ENCODE measurements at places on chromosomes 1 and 21.
A peak's percentile ranks its signal among the peaks of the same experiment; 100 is the strongest.

DNA sequence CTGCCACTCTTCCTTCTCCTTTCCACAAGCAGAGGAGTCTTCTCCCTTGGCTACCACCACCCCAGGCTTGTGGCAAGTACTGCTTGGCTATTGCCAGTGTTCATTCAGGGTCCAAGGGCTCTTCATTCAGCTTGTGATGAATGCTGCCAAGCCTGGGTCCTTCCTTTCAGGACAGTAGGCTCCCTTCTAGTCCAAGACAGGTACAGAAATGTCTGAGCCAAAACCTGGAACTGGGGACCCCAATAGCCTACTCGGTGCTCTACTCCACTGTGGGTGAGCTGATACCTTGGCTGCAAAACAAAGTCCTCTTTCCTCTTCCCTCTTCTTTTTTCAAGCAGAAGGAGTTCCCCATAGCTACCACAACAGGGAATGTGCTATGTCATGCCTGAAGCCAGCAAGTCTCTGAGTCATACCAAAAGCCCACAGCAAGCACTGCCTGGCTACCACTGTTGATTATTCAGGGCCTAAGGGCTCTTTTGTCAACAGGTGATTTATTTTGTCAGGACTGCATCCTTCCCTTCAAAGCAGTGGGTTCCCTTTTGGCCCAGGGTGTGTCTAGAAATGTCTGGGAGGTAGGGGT lies 268.9 kb downstream of the HHAT start:
- peak; percentile 65 for DNase-seq

- no peak for DNase-seq
These were observed 14.3 kb downstream of the KCNC4 start for GRCh38 chr1:110224240-110224995.

DNA sequence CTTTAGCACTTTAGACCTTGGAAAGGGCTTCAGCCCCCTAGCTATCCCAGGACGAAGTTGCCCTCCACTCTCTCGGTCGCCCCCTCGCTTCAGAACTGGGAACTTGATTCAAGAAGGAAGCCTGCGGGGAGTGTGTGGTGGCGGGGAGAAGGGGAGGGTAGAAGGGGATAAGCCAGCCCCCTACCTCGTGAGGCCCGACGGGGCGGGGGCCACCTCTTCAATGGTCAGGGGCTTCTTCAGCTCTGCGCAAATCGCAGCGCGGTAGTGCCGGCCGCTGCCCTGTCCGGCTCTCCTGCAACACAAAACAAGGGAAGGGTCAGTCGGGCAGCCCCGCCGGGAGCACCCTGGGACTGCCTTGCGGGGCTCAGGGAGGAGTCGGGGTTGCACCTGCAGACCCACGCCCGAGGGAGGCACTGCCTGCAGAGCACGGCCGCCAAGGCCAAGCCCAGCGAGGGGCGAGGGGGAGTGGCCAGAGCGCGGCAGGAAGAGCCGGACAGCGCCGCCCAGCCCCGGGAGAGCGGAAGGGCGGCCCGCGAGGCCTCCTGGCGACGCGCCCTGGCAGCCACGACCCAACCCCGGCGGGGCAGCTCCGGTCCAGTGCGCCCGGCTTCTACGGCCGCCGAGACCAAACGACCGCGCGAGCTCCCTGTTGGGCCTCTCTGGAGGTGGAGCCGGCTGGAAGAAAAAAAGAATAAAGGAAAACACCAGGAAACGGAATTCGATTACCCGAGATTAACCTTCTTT lies 56.2 kb upstream of the RASAL2 start:
- DNase-seq = no peak

GRCh38 chr1:96427616-96428015 lies 294.0 kb upstream of the PTBP2 start:
- DNase-seq = no peak

- peak; percentile 40 for DNase-seq
These were observed 56.1 kb upstream of the CAMK1G start for GRCh38 chr1:209527372-209527771.

DNA sequence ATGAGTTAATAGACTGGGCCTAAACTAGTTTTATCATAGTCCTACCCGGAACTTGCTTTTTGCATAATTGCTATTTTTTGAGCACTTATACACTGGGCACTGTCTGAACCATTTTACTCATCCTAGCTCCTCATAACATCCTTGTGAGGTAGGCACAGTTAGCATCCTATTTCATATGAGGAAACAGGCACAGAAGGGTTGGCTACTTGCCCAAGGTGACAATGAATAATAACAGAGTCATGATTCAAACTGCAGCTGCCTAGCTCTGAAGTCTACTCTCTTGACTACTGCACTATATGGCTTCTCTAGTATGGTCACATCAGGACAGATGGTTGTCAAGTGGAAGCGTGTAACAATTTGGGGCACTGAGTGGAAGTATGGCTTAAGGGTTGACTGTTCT lies 18.2 kb upstream of the RC3H1 start:
- DNase-seq = peak; percentile 88

DNA sequence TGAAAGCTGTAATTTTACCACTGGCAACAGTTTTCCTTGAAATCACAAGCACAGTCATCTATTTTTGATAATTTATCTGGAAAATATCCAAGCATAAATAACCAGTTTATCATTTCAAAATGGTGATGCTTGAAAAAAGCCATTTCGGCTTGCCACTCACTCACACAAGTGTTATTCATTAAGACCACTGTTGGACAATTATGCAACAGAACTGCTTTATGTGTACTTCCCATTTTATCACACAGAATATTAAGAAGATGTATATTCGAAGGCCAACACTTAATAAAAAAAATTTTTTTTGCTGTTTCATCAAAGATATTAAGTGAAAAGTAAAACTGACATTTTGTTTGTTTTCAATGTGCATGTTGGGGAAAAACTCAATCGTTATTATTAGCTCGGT lies 62.3 kb downstream of the EIF4G3 start:
- DNase-seq = no peak

DNA sequence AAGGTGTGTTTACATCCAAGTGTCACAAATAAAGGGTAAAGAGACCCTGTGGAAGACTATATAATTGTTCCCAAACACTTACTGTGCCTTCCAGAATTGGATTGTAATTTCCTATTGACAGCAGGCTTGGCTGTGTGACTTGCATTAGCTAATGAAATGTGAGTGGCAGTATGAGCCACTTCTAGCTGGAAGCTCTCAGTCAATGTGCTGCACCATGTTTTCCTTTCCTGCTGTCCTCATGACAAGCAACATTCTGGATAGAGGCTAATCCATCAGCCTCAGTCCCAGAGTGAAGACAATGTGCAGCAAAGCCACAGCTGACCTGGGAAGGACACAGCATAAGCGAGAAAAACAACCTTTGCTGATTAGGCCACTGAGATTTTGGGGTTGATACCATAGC lies 5.9 kb upstream of the FOXJ3 start:
- DNase-seq = no peak

DNA sequence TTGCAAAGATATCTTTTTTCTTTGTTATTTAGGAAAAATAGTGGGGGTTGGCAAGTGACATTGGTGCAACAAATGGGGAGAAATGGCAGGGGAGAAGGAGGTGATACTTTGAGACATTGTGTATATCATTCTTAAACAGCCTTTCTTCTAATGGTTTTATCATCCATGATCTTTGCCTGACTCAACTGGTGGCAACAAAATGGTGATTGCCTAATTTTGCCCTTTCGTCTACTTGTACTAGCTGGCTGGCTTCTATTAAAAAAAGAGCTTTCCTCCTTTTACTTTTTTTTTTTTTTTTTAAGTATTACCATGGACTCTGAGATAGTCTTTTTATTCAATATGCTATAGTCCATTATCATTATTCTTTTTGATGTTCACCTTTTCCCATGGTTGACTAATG lies 27.7 kb downstream of the DESI2 start:
- DNase-seq = no peak

- DNase-seq = no peak
These were observed 17.6 kb downstream of the FAM177B start for GRCh38 chr1:222754366-222755139.

GRCh38 chr1:215992620-215993019 lies 425.5 kb downstream of the KCTD3 start:
- DNase-seq = no peak

DNA sequence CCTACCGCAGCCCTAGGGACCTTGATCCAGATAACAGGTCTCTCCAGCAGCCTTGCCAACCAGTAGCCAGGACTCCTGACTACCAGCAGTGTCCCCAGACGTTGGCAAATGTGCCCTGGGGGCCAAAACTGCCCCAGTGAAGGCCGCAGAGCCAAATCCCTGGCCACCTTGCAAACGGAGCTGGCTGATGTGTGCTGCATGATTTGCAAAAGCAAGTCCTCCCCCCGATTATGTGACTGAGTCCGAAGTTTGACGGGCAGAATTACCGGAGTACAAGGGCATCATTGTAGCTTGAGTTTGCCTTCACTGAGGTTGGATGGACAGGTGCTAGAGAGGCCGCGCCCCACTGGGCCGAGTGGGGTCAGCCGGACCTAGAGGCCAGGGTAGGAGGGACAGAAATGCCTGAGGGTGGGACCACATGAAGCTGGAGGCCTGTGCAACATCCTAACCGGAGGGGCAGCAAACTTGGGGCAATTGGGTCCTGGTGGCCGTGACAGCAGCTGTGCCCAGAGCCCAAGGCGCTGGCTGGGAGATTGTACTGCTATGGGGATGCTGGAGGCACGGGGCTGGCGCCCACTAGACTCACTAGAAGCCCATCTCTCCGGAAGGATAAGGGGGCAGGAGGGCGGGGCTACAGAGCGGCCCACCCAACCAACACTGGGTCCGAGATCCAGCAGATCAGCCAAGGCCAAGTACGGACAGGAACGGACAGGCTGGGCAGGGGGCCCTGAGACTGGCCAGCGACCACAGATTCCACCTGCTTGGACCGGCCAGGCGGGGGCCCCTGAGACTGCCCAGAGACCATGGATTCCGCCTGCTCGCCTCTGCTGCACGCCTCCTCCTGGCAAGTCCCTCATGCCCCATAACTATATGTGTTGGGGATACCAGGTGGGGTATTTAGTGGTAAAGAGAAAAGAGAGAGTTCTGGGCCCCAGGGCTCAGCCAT lies 2.8 kb downstream of the ARHGEF16 start:
- no peak for DNase-seq

DNA sequence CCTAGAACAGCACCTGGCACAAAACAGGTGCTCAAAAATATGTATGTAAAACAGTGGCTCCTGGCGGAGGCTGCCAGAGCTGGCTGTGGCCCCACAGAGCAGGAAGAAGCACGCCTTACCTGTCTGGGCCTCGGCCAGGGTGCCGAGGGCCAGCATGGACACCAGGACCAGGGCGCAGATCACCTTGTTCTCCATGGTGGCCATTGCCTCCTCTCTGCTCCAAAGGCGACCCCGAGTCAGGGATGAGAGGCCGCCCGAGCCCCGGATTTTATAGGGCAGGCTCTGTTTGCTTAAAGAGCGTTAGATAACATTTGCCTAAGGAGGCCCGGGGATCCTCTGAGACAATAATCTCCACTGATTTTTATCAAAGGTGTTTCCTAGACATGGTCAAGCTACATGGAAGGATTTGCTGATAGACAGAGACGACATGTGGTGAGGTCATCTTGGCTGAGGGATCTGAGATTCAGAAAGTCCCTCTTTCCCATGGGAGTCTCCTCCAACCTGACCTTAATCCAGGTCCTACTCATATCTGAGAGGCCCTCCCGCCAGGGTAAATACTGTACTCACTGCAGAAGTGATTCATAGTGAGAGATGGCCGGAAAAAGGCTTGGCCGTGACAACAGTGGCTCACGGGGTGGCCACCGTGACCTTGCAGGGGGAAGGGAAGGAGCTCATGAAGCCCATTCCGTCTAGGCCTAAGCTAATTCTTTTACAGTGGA lies at the start of gene TFF1:
TFF1 (minus strand) TSS at position 244 of the 719 bp plus-strand sequence; CDS start at position 204, 40 bp downstream.
- DNase-seq = no peak
